ENCODE measurements at places on chromosomes 12 and 14.

DNA sequence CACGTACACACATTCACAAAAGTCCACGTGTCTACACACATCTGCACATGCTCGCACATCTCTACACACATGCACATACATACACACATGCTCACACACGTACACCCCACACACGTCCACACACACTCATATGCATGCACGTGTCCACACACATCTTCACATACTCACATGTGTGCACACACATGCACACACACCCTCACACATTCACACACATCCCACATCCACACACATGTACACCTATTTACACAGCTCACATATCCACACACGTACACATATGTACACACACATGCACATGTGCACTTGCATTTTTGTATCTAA is 3.6 kb downstream of the ADGRD1 start:
- no peak for DNase-seq

DNA sequence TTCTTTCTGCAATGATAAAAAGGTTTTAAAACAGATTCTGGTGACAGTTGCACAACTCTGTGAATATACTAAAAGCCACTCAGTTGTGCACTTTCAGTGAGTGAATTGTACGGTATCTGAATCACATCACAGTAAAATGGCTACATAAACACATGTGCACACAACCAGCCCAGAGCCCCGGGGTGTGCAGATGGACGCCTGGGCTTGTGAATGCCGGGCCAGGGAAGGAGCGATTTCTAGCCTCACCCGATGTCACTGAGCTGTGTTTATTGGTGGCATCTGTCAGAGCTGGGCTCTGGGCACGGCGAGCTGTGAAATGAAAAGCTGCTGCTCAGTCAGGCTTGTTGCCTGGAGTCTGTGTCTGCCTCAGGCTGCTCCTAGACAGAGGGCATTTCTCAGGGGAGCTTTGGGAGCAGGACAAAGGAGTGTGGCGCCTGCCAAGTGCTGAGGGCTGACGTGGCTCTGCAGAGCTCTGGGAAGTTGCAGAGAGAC is 25.9 kb downstream of the RHOF start:
- no peak for DNase-seq

GRCh38 chr12:129483111-129483893 is 420.5 kb downstream of the TMEM132D start:
- DNase-seq = no peak

- no peak for DNase-seq
Observed at GRCh38 chr12:13124656-13125505, 21.4 kb upstream of the GSG1 start.

- DNase-seq = no peak
Observed at GRCh38 chr14:97760050-97760449, 962.9 kb downstream of the VRK1 start.

DNA sequence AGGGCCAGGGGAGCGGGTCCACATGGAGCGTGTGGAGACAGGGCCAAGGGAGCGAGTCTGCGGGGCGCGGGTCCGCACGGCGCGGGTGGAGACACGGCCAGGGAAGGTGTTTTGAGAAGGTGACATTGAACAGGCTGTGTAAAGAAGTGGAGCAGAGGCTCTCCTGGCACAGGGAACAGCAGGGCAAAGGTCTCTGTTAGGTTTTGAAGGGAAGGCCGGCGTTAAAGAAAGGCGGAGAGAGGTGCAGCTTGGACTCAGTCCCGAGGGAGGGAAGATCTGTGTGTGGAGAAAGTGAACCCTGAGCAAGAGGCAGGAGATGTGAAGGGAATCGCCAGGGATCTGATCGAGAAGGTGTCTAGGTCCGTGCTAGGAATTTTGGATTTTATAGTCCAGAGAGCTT is 1.8 kb downstream of the PXMP2 start:
- no peak for DNase-seq

DNA sequence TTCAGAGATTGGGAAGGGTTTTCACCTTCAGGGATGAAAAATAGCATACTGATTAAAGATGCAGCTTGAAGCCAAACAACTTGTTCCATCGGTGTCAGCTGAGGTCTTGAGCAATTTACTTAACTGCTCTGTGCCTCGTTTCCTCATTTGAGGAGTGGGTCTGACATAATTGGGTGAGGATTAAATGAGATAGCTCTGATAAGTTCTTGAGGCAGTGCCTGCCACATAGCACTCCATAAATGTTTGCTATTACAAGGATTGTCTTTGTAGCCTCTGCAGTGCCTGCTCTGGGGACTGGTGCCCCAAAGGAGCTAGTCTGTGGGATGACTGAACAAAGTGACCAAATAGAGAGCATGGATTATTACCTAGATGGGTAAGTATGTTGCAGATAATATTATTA is 50.6 kb downstream of the ATP23 start:
- DNase-seq = no peak

- DNase-seq = no peak
Observed at GRCh38 chr12:64995816-64996215, 125.3 kb downstream of the WIF1 start.

DNA sequence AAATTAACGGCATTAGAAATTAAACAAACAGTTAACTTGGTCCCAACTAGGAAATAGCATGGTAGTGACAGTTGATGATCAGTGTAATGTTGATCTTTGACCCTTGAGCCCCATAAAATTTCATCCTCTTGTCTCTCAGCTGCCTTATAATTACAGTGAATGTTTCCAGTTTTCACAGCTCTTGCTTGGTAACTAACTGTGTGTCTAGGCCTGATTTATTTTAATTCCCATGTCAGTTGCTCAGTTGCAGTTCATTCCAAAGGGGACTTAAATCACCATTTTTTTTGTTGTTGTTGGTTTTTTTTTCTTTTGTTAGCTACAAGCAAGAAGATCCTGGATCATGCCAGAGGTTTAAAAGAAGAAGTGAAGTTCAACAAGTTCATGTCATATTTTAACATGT is 1883.7 kb upstream of the FLRT2 start:
- DNase-seq = no peak

DNA sequence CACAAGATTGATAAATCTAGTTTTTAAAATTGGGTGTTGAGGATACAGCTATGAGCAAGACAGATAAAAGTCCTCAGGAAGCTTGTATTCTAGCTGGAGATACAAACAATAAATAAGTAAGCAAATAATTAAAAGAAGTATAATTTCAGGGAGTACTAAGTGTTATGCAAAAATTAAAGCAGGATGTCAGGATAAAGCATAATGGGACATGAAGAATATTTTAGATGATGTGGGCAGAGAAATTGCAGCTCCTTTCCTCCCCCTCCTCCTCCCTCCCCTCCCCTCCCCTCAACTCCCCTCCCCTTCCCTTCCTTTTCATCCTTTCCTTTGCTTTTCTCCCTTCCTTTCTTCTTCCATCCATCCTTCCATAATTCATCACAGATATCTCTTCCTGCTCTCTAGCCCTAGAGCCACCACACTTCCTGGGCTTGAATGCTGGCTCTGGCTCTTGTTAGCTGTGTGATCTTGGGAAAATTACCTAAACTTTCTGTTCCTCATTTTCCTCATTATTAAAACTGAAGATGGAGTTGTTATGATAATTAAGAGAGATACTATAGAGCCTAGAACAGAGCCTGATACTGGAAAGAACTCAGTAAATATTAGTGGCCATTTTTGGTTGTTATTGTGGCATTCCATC is 323.9 kb downstream of the AACS start:
- DNase-seq = no peak

DNA sequence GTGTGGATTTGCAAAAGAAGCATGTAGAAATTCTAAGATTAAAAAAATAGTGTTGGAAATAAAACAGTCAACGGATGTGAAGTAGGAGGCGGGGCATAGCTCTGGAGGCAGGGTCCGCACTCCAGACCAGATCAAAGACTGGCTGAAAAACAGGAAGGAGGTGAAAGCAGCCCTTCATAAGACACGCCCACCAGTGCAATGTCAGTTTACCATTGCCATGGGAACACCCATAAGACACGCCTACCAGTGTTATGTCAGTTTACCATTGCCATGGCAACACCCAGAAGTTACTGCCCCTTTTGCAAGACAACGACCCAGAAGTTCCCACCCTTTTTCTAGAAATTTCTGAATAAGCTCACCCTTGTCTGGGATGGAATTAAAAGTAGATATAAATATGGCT is 87.1 kb downstream of the FZD10 start:
- no peak for DNase-seq

- no peak for DNase-seq
Observed at GRCh38 chr12:56188778-56189098, 545 bp downstream of the SMARCC2 start.

GRCh38 chr14:65318636-65319506 is 93.7 kb upstream of the FUT8 start:
- no peak for DNase-seq

GRCh38 chr12:16238661-16239060 is 38.8 kb downstream of the SLC15A5 start:
- DNase-seq = no peak

GRCh38 chr14:98112194-98112780 is 1159.7 kb downstream of the BCL11B start:
- no peak for DNase-seq

DNA sequence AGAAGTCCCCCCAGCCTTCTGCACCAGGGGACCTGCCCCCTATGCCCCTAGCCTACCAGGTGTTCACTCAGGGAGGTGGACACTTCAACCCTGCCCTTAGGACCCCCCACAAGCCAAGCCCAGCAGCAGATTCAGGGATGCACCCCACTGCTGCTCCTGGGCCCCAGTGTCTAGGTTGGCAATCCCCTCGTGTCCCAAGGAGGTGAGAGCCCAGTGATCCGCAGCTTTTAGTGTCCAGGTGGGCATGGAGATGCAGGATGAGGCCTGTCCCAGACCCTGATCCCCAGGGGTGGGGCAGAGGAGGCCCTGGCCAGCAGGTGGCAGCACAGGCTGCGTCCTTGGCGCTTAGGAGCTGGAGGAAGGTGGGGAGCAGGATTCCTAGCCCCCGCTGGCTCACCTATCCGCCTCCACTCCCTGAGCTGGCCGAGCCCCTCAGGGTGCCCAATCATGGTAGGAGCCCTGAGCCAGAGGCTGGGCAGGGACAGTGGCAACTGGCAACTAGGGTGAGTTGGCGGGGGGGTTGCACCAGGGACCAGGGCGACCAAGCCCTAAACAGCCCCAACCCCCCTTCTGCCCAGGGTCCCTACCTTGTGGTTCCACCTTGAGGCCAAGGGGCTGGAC is 4.1 kb downstream of the CKB start:
- DNase-seq = no peak

DNA sequence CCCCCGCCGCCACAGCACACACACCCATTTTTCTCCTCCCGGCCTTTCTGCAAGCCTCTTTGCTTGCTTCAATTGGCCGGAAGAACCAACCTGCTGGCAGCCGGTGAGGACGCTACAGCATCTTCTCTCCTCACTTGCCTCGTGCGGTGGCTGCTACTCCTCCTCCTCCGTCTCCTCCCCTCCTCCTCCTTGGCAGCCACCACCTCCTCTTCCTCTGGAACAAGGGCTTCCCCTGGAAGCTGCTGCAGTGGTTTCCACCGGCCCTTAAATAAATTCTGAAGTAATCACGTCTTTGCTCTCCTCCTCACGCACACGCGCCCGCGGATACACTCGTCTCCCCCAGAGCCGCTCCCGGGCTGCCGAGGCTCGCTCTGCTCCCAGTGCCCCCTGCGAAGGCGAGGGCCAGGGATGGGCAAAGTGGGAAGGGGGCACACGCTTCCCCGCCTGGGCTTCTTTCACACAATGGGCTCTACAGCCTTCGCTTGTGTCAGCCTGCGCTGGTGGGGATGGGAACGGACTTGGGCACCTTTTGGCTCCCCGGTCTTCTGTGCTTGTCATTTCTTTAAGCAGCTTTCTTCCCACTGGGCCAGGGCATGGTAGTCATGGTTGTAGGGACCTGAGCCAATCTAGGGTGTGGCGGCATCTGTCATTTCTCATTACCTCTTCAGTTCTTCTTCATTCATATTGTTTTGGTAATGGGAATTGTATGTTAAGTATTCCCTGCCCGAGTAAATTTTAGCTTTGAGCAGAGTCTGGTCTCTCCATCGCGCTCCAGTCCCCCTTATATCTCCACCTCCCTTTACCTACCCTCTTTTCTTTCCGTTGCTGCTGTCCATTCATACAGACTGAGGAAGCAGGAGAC is at the start of gene PPFIA2:
PPFIA2 (minus strand) TSS at position 161 of the 862 bp plus-strand sequence.
- DNase-seq = peak; percentile 14

DNA sequence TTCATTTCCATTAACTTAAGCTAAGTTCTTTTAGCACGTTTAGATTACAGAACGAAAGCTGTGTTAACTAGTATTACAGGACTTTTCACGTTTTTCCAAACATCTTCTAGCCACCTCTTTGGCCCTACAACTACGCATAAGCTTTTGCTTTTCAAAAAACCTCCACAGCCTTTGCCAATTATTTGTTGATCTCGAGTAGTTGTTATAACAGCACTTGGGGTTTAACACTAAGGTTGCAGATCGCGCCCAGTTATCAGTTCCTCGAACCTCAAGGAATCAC is 450 bp upstream of the RBM25 start:
- no peak for DNase-seq
